Sciatic nerve (tissue), 2 donors: ENCODE measurements at places on chromosomes 3 and 15. TPM values are rescaled to one million over a fixed set of nuclear protein-coding genes. Genes with fewer than 3 reads are reported as not detected.

The LRRC34 gene
- 4.7 TPM for total RNA-seq

The NR2E3 gene
- not detected for total RNA-seq

The ANKRD63 gene
- not detected for total RNA-seq

The GOLGA8T gene
- total RNA-seq, result 1.5 TPM

The ROPN1 gene
- not detected for total RNA-seq

The UPK1B gene
- 0.98 TPM for total RNA-seq

The SAMD7 gene
- not detected for total RNA-seq

The RBP2 gene
- total RNA-seq, result not detected

The CA12 gene
- 4.0 TPM for total RNA-seq

The PIERCE2 gene
- total RNA-seq, result 0.85 TPM

The MEX3B gene
- 3.3 TPM for total RNA-seq

The GOLGA8M gene
- total RNA-seq, result 16.0 TPM

The CD276 gene
- 47.0 TPM for total RNA-seq

The STRIT1 gene
- not detected for total RNA-seq

The ITIH4 gene
- 16.3 TPM for total RNA-seq

The CIDEC gene
- total RNA-seq, result 13.6 TPM

The BCHE gene
- total RNA-seq, result 2.6 TPM

The GPR15 gene
- 0.36 TPM for total RNA-seq

The FANCD2OS gene
- not detected for total RNA-seq

The NR1I2 gene
- total RNA-seq, result not detected

The PRSS50 gene
- total RNA-seq, result 0.13 TPM

The XXYLT1 gene
- total RNA-seq, result 11.0 TPM

The JMJD7 gene
- total RNA-seq, result 18.5 TPM

The CLSTN2 gene
- total RNA-seq, result 5.1 TPM

The MYO5C gene
- total RNA-seq, result 16.3 TPM

The KIF7 gene
- 9.2 TPM for total RNA-seq

The KBTBD13 gene
- 0.27 TPM for total RNA-seq

The TRIM59 gene
- 1.4 TPM for total RNA-seq

The CPNE4 gene
- total RNA-seq, result 0.18 TPM

The GHSR gene
- not detected for total RNA-seq

The TEX9 gene
- total RNA-seq, result 8.1 TPM

The ESYT3 gene
- 12.6 TPM for total RNA-seq

The IGSF11 gene
- total RNA-seq, result 19.8 TPM

The ACTC1 gene
- 0.94 TPM for total RNA-seq

The APOD gene
- 6,445 TPM for total RNA-seq

The ATP11B gene
- 58.7 TPM for total RNA-seq

The CFAP20DC gene
- total RNA-seq, result 0.49 TPM

The ENTPD3 gene
- 1.6 TPM for total RNA-seq

The KLF15 gene
- 22.7 TPM for total RNA-seq

The GPR176 gene
- 5.7 TPM for total RNA-seq

The THPO gene
- total RNA-seq, result 1.2 TPM

The GREM1 gene
- 4.6 TPM for total RNA-seq

The IL5RA gene
- 0.49 TPM for total RNA-seq

The IL12A gene
- total RNA-seq, result 0.53 TPM

The GPR87 gene
- not detected for total RNA-seq

The IQCH gene
- total RNA-seq, result 2.1 TPM

The CPNE9 gene
- total RNA-seq, result not detected

The AMIGO3 gene
- not detected for total RNA-seq

The ZBTB11 gene
- 23.2 TPM for total RNA-seq

The GOLGA8Q gene
- 5.6 TPM for total RNA-seq
